ENCODE measurements at places on chromosomes 7 and 10. TPM values are rescaled to one million over a fixed set of nuclear protein-coding genes. Genes with fewer than 3 reads are reported as not detected.

DNA sequence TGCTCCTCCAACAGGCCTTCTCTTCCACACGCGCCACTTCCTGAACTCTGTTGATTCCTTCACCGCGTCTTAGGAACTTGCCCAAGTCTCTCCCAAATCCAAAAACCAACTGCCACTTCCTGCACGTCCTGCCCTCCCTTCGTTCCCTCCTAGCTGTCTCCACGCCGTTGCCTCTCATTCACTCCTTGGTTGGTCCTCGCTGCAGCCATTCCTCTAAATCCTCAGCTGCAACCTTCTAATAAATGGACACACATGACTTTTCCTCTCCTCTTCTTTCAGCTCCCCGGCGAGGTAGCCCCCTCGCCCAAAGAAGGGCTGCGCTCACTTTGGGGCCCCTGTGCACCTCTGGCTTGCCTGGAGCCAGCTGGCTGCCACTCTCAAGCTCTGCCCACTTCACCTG is 110.2 kb downstream of the XRCC2 start:
- H3K4me3 ChIP-seq = no peak overlapping the region
- DNase-seq = no peak
- peaks cover 3% of the 10 kb centered on the region for H3K27me3 ChIP-seq
- H3K36me3 ChIP-seq = no peaks in the 10 kb centered on the region

GRCh38 chr7:47982610-47983009 is 3.2 kb upstream of the HUS1 start:
- peaks cover 10% of the 10 kb centered on the region for H3K36me3 ChIP-seq
- H3K27ac ChIP-seq = no peak overlapping the region
- no peak overlapping the region for H3K4me3 ChIP-seq
- H3K27me3 ChIP-seq = no peaks in the 10 kb centered on the region
- DNase-seq = no peak

GRCh38 chr10:97319671-97320479 is 804 bp downstream of the FRAT1 start:
- H3K4me1 ChIP-seq = peaks cover 22% of the 10 kb centered on the region
- peak overlapping the region; percentile 64 for H3K27ac ChIP-seq
- peak; percentile 78 for DNase-seq

DNA sequence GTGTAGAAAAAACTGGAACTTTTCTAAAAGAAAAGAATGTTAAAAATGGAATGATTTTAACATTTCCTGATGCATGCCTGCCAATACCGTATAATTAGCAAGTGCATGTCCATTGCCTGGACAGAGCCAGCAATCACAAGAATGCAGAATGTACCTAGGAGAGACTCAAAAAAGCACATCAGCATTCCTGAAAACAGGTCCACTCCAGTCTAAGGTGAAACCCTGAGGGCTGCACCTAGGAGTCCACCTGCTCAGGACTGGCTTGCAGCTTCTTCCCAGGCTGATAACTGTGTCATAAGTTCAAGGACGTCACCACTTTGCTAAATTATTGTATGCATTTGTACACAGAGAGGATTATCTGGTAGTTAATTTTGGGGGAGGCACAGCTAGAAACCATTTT is 5.4 kb downstream of the CCDC201 start:
- no peak overlapping the region for H3K4me3 ChIP-seq
- H3K4me1 ChIP-seq = no peaks in the 10 kb centered on the region
- H3K36me3 ChIP-seq = no peaks in the 10 kb centered on the region
- DNase-seq = no peak
- peaks cover 7% of the 10 kb centered on the region for H3K27me3 ChIP-seq

- H3K27ac ChIP-seq = no peak overlapping the region
- peaks cover 3% of the 10 kb centered on the region for H3K4me1 ChIP-seq
- H3K4me3 ChIP-seq = no peak overlapping the region
- no peak for DNase-seq
Measured at GRCh38 chr7:156764016-156764669, 123.6 kb downstream of the RNF32 start.

- no peak overlapping the region for H3K4me3 ChIP-seq
- peaks cover 37% of the 10 kb centered on the region for H3K27me3 ChIP-seq
- no peak overlapping the region for H3K27ac ChIP-seq
Measured at GRCh38 chr7:121876656-121877500, 3.9 kb downstream of the PTPRZ1 start.

The PAX4 gene
- not detected for total RNA-seq

The ATOH7 gene
- total RNA-seq = not detected

The ZNF117 gene
- 3.6 TPM for total RNA-seq

All from activated CD8-positive, alpha-beta memory T cell treated with anti-CD3 and anti-CD28 coated beads, Interleukin-2, amount 10 ng/mL, durations not matched to agents 7 days and 5 days (primary cell).